ENCODE measurements at places on chromosomes 1 and 21.

DNA sequence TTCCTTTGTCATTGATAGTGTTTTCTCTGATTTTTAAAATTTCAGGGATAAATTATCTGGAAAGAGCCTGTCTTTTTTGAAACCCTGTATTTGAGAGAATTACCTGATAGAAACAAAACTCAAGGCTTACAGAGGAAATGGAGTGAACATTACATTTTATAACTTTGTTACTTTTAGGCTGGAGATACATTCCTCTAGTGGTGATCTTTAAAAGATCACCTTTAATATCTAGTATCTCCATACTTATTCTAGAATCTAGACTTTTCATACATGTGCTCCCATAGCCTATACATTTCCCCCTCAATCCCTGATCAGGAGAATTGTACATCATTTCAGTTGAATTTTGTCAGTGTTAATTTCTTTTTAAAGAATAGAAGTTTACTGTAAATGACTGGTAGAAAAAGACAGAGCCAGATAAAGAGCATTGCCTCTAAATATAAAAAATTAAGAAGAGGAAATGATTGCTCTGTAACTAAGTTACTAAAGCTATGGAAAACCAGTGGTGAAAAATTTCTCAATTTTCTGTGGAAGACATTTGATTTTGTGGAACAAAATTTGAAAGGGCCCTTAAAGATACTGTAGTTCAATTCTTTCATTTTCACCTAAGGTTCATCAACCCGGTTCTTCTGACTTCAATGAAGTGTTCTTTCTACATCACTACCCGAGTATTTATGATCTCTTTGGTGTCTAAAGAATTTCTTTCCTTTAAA lies 33.7 kb downstream of the RASAL2 start:
- DNase-seq, result no peak

DNA sequence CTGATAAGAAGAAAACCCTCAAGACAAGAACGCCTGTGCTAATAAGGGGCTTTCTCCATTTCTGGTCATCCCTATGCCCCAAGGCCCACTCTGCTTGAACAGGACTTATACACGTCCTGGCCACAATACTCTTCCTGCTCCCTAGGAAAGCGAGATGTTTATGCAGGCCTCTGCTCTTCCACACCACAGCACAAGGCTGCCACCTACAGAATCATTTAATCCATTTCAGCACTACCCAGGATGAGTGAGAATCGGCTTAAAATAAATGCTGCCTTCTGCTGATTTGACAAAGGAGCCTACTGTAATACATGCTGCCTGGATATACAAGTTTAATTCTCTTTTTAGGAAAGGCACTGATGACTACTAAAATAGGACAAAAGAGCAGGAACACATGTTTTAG lies 29.4 kb downstream of the FRRS1 start:
- no peak for DNase-seq

- no peak for DNase-seq
Observed at GRCh38 chr1:157073944-157074685, 25.5 kb downstream of the ETV3L start.

GRCh38 chr1:209727785-209728184 lies 23.1 kb downstream of the HSD11B1 start:
- no peak for DNase-seq

GRCh38 chr1:246293366-246294121 lies 213.5 kb downstream of the SMYD3 start:
- DNase-seq, result no peak

DNA sequence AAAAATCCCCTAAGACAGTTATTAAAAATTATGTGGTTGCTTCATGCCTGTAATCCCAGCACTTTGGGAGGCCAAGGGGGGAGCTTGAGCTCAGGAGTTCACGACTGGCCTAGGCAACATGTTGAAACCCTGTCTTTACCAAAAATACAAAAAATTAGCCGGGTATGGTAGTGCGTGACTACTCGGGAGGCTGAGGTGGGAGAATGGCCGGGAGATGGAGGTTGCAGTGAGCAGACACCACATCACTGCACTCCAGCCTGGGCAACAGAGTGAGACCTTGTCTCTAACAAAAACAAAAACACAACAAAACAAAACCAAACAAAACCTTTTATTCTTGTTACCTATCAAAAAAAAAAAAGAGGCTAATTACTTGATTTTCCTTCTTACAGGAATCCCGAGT lies 2.1 kb downstream of the ELK4 start:
- no peak for DNase-seq

- DNase-seq, result no peak
Observed at GRCh38 chr1:192168964-192169363, 10.7 kb downstream of the RGS18 start.

DNA sequence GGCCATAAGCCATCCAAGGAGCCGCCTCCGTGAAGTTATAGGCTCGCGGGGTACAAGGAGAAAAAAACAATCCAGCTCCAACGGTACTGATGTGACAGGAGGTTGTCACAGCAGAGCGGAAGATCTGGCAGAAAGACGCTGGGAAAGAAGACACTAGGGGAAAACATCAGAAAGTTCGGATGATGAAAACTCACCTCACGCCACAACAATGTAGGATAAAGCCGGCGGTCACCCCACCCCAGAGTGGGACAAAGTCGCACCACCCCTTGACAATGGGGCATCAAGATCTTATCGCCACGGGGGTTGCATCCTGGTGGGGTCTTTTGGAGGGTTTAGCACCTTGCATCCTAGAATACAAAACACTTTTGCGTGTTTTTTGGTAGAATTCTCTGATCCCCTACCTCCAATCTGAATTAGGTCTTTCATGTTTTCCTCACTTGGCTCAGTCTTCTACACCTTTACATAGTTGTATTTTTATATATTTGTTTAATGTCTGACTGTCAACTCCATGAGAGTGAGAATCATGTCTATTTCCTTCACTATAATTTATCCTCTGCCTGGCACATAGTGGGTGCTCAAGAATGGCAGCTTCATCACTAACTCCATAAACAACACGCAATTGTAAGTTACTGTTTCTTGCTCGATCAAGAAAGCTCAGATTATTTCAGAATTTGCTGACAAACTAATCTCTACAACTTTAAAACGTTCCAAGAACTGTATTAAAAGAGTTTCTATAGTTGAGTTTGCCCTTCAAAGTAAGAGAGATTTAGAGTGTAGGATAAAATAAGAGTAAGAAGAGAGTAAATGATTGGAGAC lies 611 bp upstream of the ZSWIM5 start:
- no peak for DNase-seq

- DNase-seq, result no peak
Observed at GRCh38 chr1:9410737-9411297, 118.1 kb downstream of the SPSB1 start.

- no peak for DNase-seq
Observed at GRCh38 chr1:184296466-184297243, 90.2 kb upstream of the C1orf21 start.

DNA sequence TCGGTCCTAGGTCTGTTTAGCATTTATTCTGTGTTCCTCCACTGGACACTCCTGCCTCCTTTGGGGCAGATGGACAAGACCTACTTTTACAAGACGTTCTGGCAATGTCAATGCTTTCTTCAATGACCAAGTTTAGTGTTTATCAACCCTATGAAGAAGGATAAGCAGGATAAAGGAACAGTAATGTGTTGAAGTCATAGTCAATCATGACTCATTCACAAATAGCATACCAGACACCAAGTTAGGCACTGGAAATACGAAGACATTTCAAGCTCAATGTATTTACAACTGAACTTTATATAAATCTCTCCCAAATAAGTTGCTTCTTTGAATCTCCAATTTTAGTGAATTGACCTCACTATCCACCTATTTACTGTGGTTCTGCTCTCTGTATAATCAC lies 4.8 kb upstream of the SLC35D1 start:
- no peak for DNase-seq

- DNase-seq, result peak; percentile 34
Observed at GRCh38 chr21:44658913-44659595, 1.3 kb downstream of the KRTAP12-3 start.

DNA sequence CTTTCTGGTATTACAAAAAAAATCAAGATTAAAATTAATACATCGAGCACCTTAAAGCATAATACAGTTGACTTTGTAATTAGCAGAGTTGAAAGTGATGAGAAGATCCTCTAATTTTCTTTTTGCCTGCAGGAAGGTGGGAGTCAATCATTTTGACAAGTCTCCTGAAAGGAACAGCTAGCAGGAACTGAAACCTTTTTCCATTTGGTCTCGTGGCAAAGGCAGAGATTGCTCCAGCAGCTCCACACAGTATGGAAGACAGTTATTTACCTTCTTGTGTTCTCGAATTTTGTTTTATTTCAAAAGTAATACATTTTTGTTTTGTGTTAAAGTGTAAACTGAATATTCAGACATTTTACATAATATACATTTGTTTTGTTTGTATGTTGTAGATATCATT lies 7.7 kb downstream of the S100PBP start:
- DNase-seq, result no peak

GRCh38 chr1:31761883-31762282 lies 2.3 kb downstream of the ADGRB2 start:
- DNase-seq, result no peak

Data from type B pancreatic cell (in vitro differentiated cells).